ENCODE measurements at places on chromosomes 2 and 18. TPM values are rescaled to one million over a fixed set of nuclear protein-coding genes. Genes with fewer than 3 reads are reported as not detected.

ANKRD29 gene
- 4.7 TPM for polyA plus RNA-seq

CDK15 gene
- polyA plus RNA-seq = 1.1 TPM

DAW1 gene
- not detected for polyA plus RNA-seq

DLGAP1 gene
- polyA plus RNA-seq = 3.2 TPM

NT5DC4 gene
- not detected for polyA plus RNA-seq

MAPRE2 gene
- polyA plus RNA-seq = 31.5 TPM

FHL2 gene
- 63.3 TPM for polyA plus RNA-seq

REG1B gene
- not detected for polyA plus RNA-seq

ERCC3 gene
- polyA plus RNA-seq = 47.9 TPM

CSRNP3 gene
- 11.9 TPM for polyA plus RNA-seq

DNA sequence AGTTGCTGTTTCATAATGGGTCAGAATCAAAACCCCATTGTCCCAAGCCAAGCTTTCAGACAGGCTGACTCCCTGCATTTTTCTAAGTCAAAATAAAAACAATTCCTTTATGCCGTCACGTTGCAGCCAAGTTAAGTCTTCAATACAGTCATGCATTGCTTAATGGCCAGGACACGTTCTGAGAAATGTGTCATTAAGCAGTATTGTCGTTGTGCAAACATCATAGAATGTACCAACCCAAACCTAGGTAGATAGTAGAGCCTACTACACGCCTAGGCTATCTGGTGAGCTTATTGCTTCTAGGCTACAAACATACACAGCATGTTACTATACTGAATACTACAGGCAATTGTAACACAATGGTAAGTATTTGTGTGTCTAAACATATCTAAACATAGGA, 160.4 kb upstream of the FOSL2 start:
- no peak for DNase-seq

DNA sequence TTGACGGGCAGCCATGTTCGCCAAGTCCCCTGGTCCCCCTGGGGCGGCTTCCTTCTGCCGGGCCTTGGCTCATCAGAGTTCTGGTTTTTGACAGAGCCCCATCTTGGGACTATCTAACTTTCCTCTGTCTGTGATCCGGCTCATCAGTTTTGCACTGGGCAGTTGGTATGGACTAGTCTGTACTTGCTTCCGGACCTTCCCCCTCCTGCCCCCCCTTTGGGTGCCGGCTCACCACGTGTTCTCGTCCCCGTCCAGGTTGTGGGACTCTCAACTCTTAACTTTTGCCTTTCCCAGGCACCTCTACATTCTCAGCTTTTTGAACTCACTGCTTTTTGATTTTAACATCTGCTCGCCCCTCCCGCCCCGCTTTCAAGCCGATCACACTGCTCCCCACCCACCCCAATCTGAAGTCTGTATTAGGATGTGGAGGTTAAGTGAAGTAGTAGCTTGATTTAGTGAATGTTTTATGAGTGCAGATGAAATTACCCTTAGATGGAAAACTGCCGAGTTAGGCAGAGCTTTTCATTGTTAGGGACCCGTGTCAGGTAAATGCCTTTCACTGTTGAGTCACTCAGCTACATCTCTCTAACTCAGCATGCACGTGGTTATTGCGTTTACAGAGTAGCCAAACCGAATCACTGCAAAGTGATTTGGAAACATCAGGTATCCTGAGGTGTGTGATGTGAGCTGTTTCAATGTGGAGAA, 874 bp downstream of the WDR43 start:
- peak; percentile 16 for DNase-seq

DNA sequence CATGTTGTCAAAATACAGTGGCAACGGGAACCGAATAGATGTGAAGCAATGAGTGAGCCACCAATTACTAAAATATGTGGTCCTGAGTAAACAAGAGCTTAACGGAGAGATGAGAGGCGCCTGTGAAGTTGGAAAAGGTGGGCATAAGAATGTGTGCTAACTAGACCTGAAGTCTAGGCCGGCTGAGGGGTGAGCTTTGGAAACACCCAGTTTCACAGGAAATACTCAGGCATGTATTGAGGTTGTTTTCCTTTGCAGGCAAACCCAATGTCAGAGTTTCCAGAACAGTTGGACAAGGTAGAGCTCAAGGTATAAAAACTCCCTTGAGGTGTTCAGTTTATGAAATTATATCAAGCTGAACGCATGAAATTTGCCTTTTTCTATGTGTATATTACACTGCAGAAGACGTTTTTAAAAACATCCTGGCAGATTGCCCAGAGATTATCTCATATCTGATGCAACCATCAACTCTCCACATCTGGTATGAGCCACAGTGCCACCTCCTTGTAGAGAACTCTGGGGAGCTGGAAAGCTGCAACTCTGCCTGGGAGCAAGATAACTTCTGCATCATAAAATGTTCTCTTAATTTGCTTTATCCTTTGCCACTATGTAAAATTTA, 3.9 kb upstream of the WDSUB1 start:
- DNase-seq = peak; percentile 38

- no peak for DNase-seq
These were observed 41.9 kb upstream of the AAK1 start for GRCh38 chr2:69685321-69686048.

- DNase-seq = no peak
These were observed 31.9 kb downstream of the SPAG16 start for GRCh38 chr2:213316001-213316735.

DNA sequence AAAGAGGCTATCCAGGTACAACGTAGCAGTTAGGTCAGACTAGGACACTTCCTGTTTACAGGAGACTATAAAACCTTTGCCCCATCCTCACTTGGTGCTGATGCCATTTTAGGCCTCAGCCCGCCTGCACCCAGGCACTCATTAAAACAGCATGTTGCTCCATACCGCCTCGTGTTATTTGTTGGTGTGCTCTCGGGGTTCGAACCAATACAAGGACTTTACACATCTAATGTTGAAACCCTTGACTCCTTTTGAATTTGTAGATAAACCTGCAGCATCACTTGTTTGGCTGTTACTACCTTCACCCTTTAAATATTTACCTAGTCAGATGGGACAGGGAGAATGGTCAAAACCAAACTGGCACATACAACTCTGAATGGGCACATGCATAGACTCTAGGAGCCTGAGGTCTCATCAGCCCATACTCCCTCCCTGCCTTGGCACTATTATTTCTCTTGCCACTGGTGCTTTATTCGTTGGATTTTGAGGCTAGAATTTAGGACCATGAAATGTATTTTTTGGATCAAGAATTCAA, 40.9 kb upstream of the CHST9 start:
- no peak for DNase-seq

GRCh38 chr2:36663851-36664695, 32.4 kb upstream of the VIT start:
- DNase-seq = peak; percentile 51

DNA sequence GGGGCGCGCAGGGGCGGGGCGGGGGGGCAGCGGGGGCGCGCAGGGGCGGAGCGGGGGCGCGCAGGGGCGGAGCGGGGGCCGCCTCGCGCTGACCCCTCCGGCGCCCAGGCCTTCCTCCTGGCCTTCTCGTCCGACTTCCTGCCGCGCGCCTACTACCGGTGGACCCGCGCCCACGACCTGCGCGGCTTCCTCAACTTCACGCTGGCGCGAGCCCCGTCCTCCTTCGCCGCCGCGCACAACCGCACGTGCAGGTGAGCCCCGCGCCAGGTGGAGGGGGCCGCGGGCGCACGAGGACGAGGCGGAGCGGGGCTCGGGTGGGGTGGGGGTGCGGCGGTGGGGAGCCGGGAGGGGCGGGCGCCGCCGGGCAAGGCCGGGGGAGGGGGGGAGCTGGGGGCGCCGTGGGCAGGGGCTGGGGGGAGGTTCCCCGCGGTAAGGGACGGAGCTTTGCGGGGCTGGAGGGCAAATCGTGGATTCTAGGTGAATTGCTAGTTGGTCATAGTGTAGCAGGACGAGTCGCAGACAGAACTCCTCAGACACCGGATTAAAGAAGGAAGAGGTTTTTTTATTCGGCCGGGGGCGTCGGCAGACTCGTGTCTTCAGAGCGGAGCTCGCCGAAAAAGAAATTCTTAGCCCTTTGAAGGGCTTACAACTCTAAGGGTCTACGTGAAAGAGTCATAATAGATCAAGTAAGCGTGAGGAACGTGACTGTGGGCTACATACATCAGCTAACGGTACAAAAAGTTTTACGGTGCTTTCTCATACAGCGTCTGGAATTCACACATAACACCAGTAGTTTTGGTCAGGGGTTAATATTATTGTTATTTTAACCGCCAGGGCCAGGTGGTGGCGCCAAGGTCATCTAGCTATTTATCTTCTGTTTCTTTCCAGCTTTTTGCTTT, 29.9 kb downstream of the ANO7 start:
- DNase-seq = peak; percentile 37

DNA sequence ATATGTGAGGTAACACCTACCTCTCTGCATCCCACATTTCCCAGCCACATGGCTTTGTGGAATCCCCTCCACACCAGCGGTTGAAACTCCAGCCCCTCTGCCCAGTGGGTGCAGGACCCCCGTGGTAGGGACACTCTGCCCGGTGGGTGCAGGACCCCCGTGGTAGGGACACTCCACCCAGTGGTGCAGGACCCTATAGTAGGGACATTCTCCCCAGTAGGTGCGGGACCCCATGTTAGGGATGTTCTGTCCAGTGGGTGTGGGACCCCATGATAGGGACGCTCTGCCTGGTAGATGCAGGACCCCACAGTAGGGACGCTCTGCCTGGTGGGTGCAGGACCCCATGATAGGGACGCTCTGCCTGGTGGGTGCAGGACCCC, 11.5 kb downstream of the COPS9 start:
- DNase-seq = no peak

DNA sequence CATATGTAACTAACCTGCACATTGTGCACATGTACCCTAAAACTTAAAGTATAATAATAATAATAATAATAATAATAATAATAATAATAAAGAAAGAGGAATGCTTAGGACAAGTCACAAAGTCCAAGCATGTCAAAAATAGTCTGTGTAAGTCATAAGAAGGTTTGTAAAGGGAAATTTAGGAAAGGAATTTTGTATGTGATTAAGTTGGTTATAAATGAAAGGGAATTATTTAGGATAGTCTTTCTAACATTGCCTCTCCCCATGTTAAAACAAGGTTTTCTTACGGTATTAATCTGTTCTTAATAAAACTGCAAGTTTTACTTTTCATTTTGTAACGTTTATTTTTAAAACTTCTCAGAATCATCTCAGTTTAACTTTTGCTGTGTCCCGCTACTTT, 62.8 kb downstream of the SESTD1 start:
- no peak for DNase-seq

DNA sequence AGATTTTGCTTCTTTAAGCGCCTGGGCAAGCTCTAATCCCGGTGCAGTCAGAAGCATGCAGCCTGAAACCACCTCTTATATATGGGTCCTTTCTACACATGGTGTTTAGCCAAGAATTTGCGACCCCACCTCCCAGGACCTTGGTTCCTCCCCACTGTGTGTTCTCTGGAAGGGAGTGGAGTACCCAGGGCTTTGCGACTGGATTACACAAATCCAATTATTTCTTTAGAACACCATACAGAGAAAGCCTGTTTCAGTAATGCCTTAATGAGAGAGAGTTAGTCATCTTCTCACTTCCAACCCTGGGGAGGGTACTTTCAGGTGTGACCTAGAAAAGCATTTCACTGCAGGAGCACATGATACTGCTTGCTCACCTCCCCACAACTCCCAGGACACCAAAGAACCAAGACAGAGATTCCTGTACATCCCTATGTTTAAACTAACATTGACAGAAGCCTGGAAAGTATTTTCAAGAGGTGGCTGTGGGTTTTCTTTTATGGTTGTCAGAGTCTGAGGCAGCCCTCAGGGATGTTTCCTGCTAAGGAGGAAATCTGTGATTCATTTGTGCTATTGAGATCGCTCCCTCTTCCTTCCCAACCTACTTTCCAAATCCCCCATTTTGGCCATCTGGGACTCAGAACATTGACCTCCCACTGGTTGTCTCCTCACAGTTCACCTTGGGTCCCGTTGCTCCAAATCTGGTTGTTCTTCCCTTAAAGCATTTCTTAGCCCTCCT, at the start of gene CAPN14:
TSS of gene CAPN14 (minus strand) at position 51 of the 736 bp plus-strand sequence. CDS start 12,068 bp downstream, outside the sequence.
- DNase-seq = no peak

Data from muscle of arm (tissue), 14 donors.